ENCODE measurements at places on chromosomes 6 and 20.

DNA sequence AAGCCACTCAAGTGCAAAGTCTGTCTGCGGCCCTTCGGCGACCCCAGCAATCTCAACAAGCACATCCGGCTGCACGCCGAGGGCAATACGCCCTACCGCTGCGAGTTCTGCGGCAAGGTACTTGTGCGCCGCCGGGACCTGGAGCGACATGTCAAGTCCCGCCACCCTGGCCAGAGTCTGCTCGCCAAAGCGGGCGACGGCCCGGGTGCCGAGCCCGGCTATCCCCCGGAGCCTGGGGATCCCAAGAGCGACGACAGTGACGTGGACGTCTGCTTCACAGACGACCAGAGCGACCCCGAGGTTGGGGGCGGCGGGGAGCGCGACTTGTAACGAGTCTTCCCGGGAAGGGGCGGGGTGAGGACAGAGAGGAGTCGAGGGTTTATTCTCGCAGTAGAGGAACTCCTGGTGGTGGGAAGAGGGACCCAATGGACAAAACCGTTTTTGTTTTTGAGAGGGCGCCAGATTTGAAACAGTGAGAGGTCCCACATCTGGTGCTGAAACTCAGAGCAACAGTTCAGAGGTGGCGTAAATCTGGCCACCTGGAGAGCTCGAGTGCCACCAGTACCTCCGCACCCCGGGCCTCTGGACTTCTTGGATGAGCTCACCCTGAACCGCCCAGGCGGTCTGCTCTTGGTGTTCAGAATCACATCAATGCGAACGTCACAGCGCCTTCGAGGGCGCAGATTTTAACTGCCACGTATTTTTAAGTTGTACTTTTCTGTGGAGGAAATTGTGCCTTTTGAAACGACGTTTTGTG lies 8.0 kb downstream of the PRDM13 start:
- no peak for DNase-seq

DNA sequence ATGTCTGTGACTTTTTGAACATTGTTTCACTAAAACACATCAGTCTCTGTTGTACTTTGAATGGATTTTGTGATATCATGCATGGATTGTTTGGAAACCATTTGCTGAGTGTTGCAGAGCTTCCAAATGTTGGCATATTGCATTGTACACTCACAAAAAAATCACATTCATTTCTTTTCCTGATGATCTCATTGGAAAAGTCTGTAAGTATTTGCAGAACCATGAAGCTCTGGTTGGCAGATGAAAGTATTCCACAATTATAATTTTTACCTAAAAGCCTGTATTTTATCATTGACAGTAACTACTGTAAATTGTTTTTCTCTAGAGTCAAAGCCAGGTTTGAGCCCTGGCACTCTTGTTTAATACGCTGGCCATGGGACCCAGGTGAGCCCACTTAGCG lies 42.1 kb downstream of the VAPB start:
- no peak for DNase-seq

GRCh38 chr20:20971810-20972209 lies 134.3 kb downstream of the LINC00237 start:
- no peak for DNase-seq

GRCh38 chr6:157148391-157149323 lies 174.7 kb downstream of the TMEM242 start:
- no peak for DNase-seq

- DNase-seq = no peak
These were observed 38.9 kb downstream of the BICRAL start for GRCh38 chr6:42820512-42821340.

DNA sequence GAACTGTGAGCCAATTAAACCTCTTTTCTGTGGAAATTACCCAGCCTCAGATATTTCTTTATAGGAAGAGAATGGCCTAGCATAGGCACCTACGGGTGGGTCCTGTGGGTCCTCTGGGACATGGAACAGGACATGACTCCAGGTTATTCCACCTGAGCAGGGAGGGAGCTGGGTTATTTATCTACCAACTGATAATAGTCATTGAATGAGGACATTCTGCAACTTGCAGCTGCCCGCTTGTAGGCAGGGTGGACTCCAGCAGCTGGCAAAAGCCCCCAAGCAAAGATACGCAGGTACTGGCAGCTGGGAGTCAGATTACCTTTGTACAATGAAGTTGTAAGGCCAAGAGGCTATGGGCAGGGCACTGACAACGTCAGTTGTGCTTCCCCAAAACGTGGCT lies 1.4 kb upstream of the BANF2 start:
- DNase-seq = no peak

- DNase-seq = no peak
These were observed 172.8 kb upstream of the SYNDIG1 start for GRCh38 chr20:24296477-24297261.

DNA sequence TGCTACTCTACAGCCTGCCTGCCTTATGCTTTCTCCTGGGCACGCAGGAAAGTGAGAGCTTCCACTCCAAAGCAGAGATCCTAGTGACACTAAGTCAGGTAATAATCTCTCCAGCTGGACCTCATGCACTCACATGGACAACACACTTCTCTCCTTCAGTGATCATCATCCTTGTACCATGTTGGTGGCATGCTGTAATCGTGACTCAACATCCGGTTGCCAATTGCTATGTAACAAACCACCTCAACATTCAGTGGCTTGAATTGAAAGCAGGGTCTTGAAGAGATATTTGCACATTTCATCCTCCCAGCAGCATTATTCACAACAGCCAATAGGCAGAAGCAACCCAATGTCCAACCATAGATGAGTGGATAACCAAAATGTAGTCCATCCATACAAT lies 40.3 kb upstream of the PPP1R3G start:
- DNase-seq = no peak

- DNase-seq = no peak
These were observed 260.0 kb downstream of the TMEM242 start for GRCh38 chr6:157063176-157063905.

DNA sequence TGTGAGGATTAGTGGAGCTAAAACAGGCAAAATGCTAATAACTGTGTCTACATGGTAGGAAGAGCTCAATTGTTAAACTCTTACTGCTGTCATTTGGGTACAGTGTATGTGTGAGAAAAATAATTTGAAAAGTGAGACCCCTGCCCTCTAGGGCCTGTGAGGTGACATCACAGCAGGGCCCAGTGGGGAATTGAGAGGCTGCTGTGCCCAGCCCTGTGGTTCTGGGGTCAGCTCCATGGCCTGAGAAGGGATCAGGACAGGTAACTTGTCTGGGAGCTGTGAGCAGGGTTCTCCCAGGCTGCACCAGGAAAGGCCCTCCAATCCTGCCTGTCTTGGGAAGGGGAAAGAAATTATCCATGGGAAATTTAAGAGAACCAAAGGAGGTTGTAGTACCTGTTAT lies 1.3 kb downstream of the SIRPB1 start:
- DNase-seq = no peak

DNA sequence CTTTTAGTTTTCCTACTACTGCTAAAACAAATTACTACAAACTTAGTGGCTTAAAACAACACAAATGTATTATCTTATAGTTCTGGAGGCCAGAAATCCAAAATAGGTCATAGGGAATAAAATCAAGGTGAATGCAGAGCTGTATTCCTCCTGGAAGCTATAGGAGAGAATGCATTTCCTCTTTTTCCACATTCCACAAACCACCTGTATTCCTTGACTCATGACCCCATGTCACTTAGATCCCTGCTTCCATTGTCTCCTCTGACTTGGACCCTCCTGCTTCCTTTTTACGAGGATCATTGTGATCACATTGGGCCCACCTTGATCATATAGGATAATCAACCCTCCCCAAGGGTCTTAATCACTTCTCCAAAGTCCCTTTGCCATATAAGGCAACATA lies 200.8 kb downstream of the KCNQ5 start:
- DNase-seq = no peak

DNA sequence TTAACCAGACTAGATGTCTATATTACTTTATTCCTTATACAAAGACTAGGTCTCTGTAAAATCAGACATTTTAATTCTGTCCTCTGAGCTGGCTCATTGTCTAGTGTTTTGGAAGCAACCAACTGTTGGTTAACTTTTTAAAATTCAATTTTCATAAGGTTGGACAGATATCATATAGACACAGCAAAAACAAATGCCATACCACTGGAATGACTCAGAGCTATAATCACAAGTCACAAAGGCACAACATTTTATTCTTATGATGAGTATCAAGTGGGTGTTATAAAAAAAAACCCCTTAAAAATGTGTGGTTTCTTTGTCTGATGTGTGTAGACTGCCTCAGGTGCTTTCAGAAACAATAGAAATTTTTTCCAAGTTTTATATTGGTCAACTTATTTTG lies 296.2 kb upstream of the MARCKS start:
- no peak for DNase-seq

DNA sequence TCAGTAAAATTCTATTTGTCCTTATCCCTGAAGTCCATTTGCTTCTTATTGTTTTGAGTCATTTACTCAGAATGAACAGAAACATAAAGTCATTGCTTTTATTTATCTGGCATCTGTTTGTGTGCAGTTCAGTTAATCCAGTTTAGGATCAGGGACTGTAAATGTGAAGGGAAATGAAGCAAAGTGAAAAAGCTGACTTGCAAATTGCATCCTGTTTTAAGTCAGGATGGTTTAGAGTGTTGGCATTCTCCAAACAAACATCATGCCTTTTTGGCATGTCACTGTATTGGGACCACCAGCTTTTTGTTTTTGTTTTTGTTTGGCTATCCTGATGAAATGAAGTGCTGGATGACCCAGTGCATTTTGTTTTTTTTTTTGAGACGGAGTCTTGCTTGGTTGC lies 100.2 kb upstream of the CLDN20 start:
- no peak for DNase-seq

DNA sequence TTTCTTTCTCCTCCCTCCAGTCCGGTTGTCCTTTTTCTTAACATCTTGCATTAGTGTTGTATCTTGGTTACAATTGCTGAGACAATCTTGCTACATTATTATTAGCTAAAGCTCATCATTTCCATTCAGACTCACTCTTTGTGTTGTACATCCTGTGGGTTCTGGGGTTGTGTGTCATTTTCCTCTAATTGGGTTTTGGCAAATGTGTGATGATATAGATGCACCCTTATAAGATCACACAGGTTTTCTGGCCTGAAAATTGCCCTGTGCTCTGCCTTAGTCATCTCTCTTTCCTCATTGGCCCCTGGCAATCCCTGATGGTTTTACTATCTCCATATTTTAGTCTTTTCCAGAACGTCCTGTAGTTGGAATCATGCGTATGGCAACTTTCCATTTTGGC lies 60.1 kb downstream of the PPP1R14C start:
- no peak for DNase-seq

GRCh38 chr20:57563522-57563921 lies 2.6 kb downstream of the PCK1 start:
- DNase-seq = no peak

DNA sequence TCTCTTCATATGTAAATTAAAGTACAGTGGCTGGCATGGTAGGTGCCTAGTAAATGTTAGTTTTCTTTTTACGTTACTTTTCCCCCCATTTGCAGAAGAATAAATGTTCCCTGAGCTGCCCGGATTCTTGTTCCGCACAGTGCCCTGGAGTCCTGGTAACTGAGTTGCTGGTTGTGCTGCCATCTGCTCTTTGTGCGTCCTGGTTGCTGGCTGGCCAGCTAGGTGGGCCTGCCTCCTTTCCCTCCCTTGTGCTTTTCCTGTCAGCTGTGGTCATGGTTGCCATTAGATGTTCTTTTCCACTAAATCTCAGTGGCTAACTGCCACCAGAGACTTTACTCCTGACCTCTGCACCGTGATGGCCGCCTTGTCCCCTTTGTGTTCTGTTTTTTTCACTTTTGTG lies 28.6 kb downstream of the CEP43 start:
- no peak for DNase-seq

- no peak for DNase-seq
These were observed 48.0 kb downstream of the RPRD1B start for GRCh38 chr20:38081575-38081974.

DNA sequence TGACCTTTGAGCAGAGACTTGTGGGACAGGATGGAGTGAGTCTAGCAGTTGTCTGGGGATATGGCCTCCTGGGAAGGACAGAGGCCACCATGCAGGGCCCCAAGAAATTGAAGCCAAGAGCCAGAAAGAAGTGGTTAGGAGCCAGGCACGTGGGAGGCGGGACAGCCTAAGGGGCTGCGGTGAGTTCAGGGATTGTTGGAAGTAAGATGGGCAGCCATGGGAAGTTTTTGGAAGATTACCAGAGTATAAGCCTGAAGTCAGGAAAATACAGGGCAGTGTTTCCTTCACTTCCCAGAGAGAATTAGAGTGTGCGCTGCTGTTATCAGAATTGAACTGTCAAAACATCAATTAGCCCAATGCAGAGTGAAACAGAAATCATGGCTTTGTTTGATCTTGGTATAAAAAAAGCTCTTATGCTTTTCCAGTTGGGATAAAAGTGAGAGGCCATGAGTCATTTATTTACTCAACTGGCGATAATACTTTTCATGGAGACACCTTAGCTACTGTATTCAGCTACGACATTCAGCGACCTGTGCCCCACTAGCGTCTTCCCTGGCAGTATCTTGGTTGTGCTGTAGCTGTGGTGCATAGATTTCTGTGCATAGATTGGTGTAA lies 66.9 kb downstream of the PHACTR2 start:
- DNase-seq = no peak

DNA sequence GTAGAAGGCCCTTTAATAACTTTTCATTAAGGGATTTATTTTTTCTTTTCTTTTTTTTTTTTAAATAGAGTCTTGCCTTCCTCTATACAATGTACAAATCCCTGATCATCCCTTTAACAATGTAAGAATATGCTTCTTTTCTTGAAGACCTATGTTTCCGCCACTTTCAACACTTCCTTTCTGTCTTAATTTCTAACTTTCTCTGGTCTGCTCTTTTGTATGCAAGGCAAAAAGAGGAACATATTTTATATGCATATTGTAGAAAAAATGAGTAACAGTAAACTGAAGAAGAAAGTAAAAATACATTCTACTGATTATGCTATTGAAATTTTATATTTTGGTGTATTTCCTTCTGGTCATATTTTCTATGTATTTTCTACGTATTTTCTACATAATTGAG lies 484.7 kb downstream of the TFAP2B start:
- DNase-seq = no peak

DNA sequence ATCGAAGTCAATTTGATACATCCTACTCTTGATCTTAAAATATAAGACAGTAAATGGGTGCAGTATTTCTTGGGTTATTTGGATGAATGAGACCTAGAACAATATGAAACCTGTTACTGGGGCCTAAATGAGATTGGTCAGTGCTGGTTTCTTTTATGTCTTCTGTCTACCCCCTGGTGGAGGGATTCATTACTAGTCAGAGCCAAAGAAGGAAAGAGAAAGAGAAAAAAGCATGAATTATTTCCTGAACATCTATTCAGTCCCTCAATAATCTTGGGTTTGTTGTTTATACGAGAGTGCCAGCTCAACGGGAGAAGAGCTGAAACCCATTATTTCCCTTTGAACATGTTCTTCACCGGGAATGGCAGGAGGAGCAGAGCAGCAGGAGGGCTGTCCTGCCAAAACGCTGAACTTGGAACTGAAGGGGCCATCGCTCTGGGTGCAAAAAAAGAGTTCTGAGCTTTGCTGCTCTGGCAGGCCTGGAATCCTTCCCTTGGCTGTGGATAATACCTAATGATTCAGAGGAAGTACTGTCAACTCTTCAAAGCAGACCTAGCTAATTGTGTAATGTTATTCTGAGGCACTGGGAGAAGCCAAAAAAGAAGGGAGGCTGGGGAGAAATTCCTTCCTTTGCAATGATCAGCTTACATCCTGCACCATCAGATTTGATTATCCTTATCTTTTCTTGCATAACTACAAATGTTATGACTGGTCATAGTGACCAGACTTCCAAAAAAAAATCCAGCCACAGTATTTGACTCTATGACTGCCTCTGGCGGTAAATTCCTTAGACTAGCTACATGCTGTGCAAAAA lies 72.0 kb downstream of the BLOC1S5 start:
- no peak for DNase-seq

Measured in T follicular helper cell (primary cell).